ENCODE measurements at places on chromosomes 5 and 9.

- no peak for DNase-seq
These were observed 19.7 kb downstream of the MEGF9 start for GRCh38 chr9:120694559-120694958.

DNA sequence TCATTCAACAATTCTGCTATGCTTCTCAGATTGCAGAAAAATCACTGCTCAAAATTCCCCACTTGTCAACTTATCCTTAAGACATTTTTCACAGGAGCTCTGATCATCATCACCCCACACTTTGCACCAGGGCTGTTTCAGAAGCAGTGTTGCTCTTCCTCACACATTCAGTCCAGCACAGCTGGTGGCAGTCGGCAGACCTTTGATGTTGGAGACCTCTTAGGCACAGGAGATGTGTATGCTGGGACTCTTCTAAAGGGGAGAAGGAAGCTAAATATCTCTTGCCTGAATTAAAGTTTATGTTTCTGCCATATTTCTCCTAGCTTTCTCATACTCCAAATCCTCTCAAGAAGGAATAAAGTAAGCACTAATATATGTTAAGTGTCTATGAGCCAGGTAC lies 44.8 kb upstream of the SSBP2 start:
- DNase-seq = peak; percentile 32

DNA sequence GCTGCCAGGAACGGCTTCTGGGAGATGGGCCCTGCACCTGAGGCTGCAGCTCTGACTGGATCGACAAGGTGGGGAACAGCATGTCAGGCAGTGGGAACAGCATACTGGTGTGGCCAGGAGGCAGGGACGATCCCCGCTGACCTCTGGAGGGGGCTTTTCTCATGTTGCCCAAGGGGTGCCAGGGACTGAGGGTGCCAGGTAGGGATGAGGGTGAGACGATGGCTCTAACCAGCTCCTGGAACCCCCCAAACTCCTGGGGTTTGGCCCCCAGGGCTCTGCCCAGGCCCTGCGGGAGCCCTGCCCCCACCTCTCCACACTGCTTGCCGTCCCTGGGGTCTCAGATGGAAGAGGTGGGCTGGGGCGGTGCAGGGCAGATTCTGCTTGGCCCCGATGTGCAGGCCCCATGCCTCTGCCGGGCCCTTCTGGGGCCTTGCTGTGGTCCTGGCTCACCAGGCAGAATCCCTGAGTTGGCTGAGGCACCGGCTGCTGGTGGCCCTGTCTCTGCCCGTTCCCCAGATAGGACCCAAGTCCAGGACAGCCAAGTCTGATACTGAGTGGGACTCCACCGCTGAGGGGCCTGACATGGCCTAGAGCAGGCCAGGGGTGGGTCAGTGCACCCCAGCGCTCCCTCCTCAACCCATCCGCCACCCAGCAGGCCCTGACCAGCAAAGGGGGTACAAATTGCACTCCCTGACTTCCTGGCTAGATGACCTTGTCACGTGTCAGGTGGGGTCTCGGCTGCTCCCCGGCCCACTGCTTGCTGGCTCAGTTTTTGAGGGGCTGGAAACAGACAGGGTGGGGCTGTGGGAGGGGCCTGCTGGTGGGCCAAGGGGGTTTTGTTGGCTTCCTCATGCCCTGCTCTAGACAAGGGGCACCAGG lies 28.4 kb upstream of the RNF130 start:
- no peak for DNase-seq

GRCh38 chr9:74066605-74067004 lies 430.5 kb upstream of the RORB start:
- DNase-seq = no peak

- DNase-seq = no peak
These were observed 15.9 kb upstream of the CDC20B start for GRCh38 chr5:55188656-55189540.

- no peak for DNase-seq
These were observed 9.1 kb downstream of the TGFBR1 start for GRCh38 chr9:99114049-99114440.

DNA sequence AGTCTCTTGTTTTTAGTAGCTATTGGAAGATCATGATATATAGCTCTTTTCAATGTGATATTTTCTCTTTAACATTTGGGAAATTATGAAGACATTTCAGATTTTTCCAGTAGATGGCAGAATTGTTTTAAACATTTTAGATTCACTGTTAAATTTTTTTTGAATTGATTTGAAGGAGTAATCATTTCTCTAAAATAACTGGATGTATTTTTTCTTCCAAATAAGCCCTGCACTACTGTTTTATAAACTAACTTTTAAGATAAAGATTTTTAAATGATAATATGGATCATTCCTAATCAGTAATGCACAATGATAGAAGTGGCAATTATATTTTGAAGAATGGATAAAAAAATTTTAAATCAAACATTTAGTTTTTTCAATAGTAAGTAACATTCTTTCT lies 14.2 kb downstream of the NDUFAF2 start:
- DNase-seq = no peak

DNA sequence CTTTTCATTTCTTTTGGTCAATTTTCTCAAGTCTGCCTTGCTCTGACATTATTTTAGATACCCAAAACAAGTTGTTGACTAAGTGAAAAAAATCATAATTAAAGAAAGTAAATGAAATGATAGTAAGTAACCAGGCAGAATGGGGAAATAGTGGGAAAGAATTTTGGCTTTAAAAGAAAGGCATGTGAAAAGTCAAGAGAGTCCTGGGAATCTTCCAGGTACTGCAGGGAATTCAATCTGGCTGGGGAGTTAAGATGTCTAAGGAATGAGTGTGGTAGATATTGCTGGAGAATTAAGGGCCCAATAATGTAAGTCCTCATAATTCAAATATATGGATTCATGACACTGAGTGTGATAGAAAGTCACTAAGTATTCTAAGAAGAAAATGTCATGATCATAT lies 123.1 kb upstream of the PAPPA start:
- no peak for DNase-seq

- DNase-seq = no peak
These were observed 736 bp upstream of the GLDC start for GRCh38 chr9:6646293-6646636.

DNA sequence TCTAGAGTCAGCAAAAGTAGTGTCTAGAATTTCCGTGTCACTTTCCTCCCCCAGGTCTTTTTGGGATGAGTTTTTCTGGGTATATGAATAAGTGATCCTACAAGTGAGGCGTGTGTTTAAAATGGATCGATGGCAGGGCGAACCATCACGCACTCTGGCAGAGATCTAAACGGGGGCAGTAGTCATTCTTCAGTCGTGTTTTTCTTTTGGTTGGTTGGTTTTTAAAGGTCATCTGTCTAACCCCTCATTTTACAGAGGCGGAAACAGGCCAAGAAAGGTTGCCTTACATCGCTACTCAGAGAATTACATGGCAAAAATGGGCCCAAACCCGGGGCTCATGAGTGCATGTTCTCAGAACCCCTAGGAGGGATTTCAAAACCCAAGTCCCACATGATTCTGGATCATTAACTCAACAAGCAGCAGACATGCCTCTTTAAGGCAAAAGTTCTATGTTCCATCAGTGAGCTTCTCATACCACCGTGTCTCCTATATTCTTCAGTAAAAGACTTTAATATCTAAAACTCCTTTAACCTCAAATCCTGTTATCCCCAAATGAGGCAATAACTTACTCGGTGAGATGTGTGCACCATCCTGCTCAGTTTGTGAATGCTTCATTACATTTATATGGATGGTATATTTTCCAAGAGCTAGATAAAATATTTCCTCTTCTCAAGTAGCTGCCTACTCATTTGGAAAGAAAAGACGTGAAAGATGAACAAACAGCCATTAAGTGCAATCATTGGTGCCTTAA lies 145.8 kb downstream of the AOPEP start:
- DNase-seq = no peak

- DNase-seq = no peak
These were observed 711.8 kb upstream of the WWC1 start for GRCh38 chr5:167579693-167580055.

- DNase-seq = no peak
These were observed 1066.1 kb downstream of the NR2F1-AS1 start for GRCh38 chr5:92514896-92515295.

GRCh38 chr5:93677359-93677891 lies 64.0 kb downstream of the POU5F2 start:
- no peak for DNase-seq

GRCh38 chr5:21154526-21154925 lies 1166.5 kb upstream of the CDH18 start:
- DNase-seq = no peak

DNA sequence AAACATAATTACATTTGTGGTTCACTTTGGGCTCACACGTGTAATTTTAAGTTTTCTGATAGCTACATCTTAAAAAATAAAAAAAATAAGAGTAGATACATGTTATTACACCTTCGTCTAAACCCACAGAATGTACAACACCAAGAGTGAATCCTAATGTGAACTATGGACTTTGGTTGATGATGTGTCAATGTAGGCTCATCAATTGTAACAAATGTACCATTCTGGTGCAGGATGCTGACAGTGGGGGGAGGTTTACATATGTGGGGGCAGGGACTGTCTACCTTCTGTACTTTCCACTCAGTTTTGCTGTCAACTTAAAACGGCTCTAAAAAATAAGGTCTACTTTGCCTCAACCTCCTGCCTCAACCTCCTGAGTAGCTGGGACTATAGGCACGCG lies 2.5 kb upstream of the RECK start:
- DNase-seq = no peak

DNA sequence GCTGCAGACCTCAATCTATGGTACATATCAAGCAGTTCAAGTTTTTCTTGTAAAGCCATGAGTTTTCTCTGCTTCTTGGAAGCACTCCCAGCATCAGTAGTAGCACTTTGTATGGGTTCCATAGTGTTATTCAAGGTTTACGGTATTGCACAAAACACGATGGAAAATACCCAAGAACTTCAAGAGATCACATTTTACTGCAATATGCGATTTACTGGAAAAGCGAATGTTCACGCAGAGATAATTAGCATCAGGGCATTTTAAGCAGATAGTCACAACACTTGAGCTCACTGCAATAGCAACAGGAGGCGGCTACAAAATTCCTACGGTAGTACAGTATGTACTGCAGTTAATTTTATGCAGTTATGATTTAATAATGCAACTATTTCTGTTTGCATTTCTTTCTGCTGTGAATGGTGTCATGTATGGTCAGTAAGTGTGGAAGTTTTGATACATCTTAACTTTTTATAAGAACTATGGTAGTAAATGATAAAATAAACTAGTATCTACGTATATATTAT lies 200.8 kb downstream of the SMARCA2 start:
- DNase-seq = no peak

GRCh38 chr5:78974601-78975000 lies 10.5 kb downstream of the ARSB start:
- no peak for DNase-seq

- no peak for DNase-seq
These were observed 45.8 kb downstream of the PLPP7 start for GRCh38 chr9:131335368-131335755.

- no peak for DNase-seq
These were observed 72.5 kb downstream of the NDFIP1 start for GRCh38 chr5:142181096-142181495.

- peak; percentile 52 for DNase-seq
These were observed 23.4 kb downstream of the MINAR2 start for GRCh38 chr5:129771058-129771838.

- DNase-seq = no peak
These were observed 19.1 kb downstream of the SLC36A3 start for GRCh38 chr5:151284392-151284967.

- DNase-seq = no peak
These were observed 15.5 kb upstream of the MEGF9 start for GRCh38 chr9:120729791-120730241.

DNA sequence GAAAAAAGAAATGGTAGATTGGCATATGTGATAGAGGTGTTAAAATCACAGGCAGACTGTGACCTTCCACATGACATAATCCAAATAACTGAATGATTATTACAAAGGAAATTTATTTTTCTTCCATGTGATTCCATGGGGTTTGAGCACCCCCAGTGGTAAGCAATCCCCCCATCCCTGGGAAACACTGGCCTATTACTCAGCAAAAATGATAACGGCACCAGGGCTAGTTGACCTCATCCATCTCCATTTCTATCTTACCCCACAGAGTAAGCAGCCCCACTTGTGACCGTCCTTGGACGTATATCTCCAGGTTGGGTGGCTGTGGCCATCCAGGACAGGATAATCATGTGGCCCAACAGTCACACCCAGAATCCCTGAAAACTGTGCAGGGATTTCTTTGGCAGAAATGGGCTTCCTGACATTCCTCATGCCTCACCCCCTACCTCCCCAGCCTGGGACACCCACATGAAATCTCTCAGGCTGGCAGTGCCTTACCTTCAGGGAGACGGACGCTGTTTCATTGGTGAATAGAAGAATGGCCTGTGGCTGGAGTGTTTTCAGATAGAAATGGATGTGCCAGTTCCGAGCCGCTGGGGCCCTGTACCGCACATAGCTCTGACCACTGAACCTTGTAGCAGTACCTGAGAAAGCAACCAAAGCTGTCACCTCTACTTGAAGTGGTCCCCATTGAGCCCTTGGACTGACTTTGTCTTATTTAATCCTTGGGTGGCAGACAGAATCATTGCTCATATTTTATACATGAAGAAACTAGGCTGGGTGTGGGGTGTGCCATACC lies 69.9 kb downstream of the SLC36A1 start:
- no peak for DNase-seq

- DNase-seq = no peak
These were observed 33.8 kb upstream of the ACO1 start for GRCh38 chr9:32350682-32351081.

GRCh38 chr5:57805732-57806131 lies 323.1 kb upstream of the ACTBL2 start:
- no peak for DNase-seq

- no peak for DNase-seq
These were observed at the start of gene PCDHA4 for GRCh38 chr5:140806834-140807775. Gene PCDHA4, plus strand, starts transcription at chr5:140807068.

All from DND-41 (cell line).